ENCODE measurements at places on chromosomes 2 and 18.

GRCh38 chr2:10875126-10875525, 36.6 kb upstream of the KCNF1 start:
- no peak for DNase-seq

GRCh38 chr2:165015052-165015642, 59.8 kb upstream of the SLC38A11 start:
- peak; percentile 17 for DNase-seq

DNA sequence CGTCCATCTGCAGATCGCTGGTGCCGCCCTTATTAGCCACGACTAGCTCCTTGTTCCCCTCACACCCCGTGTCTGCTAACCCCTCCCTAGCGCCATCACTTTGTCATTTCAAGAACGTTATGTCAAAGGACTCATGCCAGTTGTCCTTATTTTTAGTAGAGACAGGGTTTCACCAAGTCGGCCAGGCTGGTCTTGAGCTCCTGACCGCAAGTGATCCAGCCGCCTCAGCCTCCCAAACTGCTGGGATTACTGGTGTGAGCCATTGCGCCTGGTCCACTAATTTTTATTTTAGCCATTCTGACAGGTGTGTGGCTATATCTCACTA, 138.9 kb upstream of the HDAC4 start:
- no peak for DNase-seq

GRCh38 chr2:85266146-85267041, 61.4 kb downstream of the TGOLN2 start:
- DNase-seq, result peak; percentile 61

DNA sequence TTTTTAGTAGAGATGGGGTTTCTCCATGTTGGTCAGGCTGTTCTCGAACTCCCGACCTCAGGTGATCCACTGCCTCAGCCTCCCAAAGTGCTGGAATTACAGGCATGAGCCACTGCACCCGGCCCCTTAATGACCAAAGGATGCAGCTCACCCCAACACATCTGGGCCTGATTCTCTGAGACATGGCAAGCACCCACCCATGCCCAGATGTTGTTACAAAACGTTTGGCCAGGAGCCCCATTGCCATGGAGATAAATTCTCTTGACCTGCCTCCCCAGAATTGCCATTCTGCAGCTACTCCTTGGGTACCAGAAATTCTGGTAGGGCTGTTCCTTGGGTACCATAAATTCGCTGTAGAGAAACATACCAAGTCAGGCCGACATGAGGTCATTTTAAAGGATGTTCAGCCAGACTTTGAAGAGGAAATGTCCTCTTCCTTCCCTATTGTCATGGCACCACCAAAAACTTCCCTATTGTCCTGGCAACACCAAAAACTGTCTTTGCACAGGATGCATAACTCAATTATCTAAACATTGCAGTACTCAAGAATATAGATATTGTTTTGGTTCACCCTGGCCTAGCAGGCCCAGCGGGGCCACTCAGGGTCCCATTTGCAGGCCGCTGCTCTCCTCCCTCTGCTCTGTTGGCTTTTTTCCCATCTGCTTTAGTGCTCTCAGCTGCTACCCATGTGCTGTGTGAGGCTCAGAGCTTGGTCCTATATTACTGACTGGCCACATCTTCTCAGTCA, 160.9 kb upstream of the TTC39C start:
- DNase-seq, result no peak

DNA sequence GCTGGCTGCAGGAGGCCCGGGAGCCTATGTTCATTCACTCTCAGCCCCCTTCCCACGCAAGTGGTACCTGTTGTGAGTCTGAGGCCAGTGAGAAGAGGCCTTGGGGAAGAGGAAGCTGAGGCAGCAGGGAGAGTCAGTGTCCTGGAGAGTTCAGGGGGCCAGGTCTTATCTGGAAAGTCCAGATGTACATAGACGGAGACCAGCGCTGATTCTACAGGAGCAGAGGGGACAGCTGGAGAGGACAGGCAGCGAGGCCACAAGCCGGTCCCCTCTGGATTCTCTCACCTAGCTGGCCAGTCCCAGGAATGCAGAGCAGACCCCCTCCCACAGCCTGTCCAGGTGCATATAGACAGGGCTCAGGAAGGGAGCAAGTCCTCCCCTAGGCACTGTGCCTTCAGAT, 29.1 kb upstream of the SELENOI start:
- no peak for DNase-seq
